ENCODE measurements at places on chromosomes 3 and 15.
A peak's percentile ranks its signal among the peaks of the same experiment; 100 is the strongest.

DNA sequence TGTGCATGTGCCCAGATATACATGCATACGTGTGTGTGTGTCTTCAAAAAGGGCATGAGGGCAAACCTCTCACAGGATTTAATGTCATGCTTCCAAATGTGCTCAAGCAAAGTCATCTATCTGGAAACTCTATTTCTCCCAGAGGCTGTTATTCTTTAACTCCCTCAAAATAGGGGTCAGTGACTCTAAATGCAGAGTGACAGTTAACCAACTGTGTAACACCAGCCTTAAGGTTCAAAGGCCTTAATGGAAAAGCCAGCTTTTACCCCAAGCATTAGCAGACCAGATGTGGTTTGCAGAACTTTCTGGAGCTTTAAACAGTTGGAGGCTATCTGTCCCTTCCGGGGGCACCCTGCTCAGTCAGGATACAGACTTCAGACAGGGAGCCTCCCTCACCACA lies 70.4 kb upstream of the SLC7A14 start:
- DNase-seq = no peak

DNA sequence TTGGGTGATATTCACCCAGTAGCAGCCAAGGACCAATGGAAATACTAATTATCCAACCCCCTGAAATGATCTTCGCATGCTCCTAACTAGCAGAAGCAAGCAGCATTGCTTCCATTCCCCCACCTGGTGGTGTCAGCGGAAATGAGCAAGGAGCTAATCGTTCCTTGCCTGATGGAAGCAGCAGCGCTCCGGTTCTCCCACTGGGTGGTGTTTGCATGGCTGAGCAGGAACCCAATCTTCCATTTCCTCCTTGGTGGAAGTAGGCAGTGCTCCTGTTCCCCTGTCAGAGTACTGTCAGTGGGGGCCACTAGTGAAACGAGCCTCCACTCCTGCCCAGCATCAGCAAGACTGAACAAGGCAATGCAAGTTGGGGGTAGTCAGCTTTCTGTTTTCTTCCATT lies 311.5 kb downstream of the CACNA2D3 start:
- DNase-seq = peak; percentile 14

- no peak for DNase-seq
Measured at GRCh38 chr3:47825590-47825989, 22.7 kb downstream of the DHX30 start.

GRCh38 chr3:151330899-151331298 lies 1.6 kb upstream of the P2RY13 start:
- no peak for DNase-seq

DNA sequence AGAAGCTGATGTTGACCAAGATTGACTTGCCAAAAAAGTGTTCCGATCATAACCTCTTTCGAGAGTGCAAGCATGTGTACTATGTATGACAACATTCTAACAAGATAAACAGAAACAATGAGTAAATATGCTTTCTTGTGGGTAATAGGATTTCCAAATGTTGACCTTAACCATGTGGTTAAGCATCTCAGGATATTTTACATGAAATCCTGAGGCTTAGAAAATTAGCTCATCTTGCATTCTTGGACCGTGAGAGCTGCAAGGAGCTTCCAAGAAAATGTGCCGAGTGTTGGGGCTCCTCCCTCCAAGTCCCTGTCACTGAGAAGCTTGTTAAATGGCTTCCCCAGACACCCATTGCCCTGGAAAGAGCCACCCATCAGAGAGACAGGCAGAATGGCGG lies 50.1 kb downstream of the C3orf20 start:
- no peak for DNase-seq
